Articular chondrocyte of knee joint (primary cell): ENCODE measurements at places on chromosomes 7 and 10. TPM values are rescaled to one million over a fixed set of nuclear protein-coding genes. Genes with fewer than 3 reads are reported as not detected.

APBB1IP gene
- 1.2 and 8.5 TPM in 2 replicates for total RNA-seq

RET gene
- 0.32 and 0.65 TPM in 2 replicates for total RNA-seq

SDK1 gene
- total RNA-seq, result under 0.01 and 0.26 TPM in 2 replicates

SPDYE8 gene
- not detected in 2 replicates for total RNA-seq

ABCC2 gene
- 0.97 and 1.6 TPM in 2 replicates for total RNA-seq

EEPD1 gene
- total RNA-seq, result 2.9 and 7.2 TPM in 2 replicates

MUC12 gene
- not detected in 2 replicates for total RNA-seq

NEUROD6 gene
- total RNA-seq, result not detected in 2 replicates

TSPAN13 gene
- total RNA-seq, result 0.39 and 1.4 TPM in 2 replicates

BHLHA15 gene
- total RNA-seq, result 0.26 TPM in 1 of 2 replicates, not detected in the other

CYP2C8 gene
- not detected in 2 replicates for total RNA-seq

CACNB2 gene
- total RNA-seq, result 1.0 and 2.6 TPM in 2 replicates

STEAP1 gene
- 55.5 and 75.5 TPM in 2 replicates for total RNA-seq

KCND2 gene
- total RNA-seq, result under 0.01 TPM in 1 of 2 replicates, not detected in the other

CYP2E1 gene
- total RNA-seq, result 1.6 TPM in 2 replicates

GAD2 gene
- total RNA-seq, result not detected in 2 replicates
